ENCODE measurements at places on chromosomes 7 and 10. TPM values are rescaled to one million over a fixed set of nuclear protein-coding genes. Genes with fewer than 3 reads are reported as not detected.
A peak's percentile ranks its signal among the peaks of the same experiment; 100 is the strongest.

The SH2B2 gene
- 7.9 TPM for total RNA-seq

The KLF14 gene
- not detected for total RNA-seq

The LDB3 gene
- 19.1 TPM for total RNA-seq

The ADRA2A gene
- 3.6 TPM for total RNA-seq

The VIPR2 gene
- 10.0 TPM for total RNA-seq

The C10orf120 gene
- not detected for total RNA-seq

DNA sequence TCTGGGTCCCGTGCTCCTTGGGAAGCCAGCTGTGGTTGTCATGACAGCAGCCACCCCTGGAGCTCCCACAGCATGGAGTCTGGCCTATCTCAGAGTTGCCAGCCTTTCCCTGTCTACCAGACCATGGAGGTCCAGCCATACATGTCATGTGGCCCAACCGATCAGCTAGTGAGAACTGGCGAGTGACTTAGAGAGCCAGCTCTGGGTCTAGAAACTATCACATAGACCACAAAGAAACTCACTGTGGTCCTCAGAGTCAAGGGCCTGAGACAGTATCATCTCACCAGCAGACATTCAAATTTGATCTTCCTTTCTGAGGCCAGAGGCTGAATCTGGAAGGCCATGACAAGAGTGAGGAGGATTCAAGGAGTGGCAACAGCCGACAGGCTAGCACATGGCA lies 223.3 kb upstream of the GPR26 start:
- H3K4me3 ChIP-seq = no peak overlapping the region
- H3K36me3 ChIP-seq = no peaks in the 10 kb centered on the region
- no peaks in the 10 kb centered on the region for H3K27me3 ChIP-seq
- H3K4me1 ChIP-seq = no peaks in the 10 kb centered on the region

GRCh38 chr7:131139462-131139861 lies 188.2 kb upstream of the MKLN1 start:
- no peaks in the 10 kb centered on the region for H3K4me1 ChIP-seq
- H3K27me3 ChIP-seq = no peaks in the 10 kb centered on the region
- H3K4me3 ChIP-seq = no peak overlapping the region
- no peak overlapping the region for H3K27ac ChIP-seq
- DNase-seq = no peak

DNA sequence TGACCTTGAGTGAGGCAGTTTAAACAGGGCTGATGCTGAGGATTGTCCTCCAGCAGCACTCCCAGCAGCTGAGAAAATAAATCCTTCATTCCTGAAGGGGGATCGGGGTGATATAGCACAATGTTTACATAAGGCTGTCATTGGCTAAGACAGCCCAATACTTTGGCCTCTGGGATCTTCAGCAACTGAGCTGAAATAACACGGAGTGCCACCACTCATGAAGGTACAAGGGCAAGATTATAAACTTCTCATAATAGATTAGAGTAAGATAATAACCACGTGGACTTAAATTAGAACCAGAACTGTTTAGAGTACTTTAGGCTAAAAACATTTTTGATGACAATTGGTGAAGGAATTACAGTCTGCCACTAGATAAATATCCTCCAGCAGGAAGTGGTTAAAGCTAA lies 70.0 kb upstream of the PAPSS2 start:
- H3K27me3 ChIP-seq = no peaks in the 10 kb centered on the region
- DNase-seq = no peak
- H3K4me1 ChIP-seq = peaks cover 3% of the 10 kb centered on the region
- H3K27ac ChIP-seq = no peak overlapping the region
- H3K4me3 ChIP-seq = no peak overlapping the region
- H3K36me3 ChIP-seq = no peaks in the 10 kb centered on the region

- H3K36me3 ChIP-seq = no peaks in the 10 kb centered on the region
- no peak overlapping the region for H3K27ac ChIP-seq
- no peaks in the 10 kb centered on the region for H3K4me1 ChIP-seq
- no peaks in the 10 kb centered on the region for H3K27me3 ChIP-seq
- no peak overlapping the region for H3K4me3 ChIP-seq
Measured at GRCh38 chr7:152866791-152867501, 107.4 kb downstream of the ACTR3B start.

- H3K4me1 ChIP-seq = peaks cover 3% of the 10 kb centered on the region
- H3K27ac ChIP-seq = no peak overlapping the region
- no peaks in the 10 kb centered on the region for H3K27me3 ChIP-seq
- no peaks in the 10 kb centered on the region for H3K36me3 ChIP-seq
Measured at GRCh38 chr7:112357136-112357535, 93.1 kb upstream of the IFRD1 start.

GRCh38 chr7:14937581-14937980 lies 35.0 kb upstream of the DGKB start:
- no peak overlapping the region for H3K27ac ChIP-seq
- H3K36me3 ChIP-seq = no peaks in the 10 kb centered on the region
- no peak overlapping the region for H3K4me3 ChIP-seq
- no peak for DNase-seq
- peaks cover 7% of the 10 kb centered on the region for H3K4me1 ChIP-seq

- DNase-seq = no peak
- H3K27me3 ChIP-seq = peaks cover 31% of the 10 kb centered on the region
- no peak overlapping the region for H3K4me3 ChIP-seq
- no peak overlapping the region for H3K27ac ChIP-seq
- H3K4me1 ChIP-seq = no peaks in the 10 kb centered on the region
Measured at GRCh38 chr10:118439824-118440223, 97.7 kb upstream of the FAM204A start.

DNA sequence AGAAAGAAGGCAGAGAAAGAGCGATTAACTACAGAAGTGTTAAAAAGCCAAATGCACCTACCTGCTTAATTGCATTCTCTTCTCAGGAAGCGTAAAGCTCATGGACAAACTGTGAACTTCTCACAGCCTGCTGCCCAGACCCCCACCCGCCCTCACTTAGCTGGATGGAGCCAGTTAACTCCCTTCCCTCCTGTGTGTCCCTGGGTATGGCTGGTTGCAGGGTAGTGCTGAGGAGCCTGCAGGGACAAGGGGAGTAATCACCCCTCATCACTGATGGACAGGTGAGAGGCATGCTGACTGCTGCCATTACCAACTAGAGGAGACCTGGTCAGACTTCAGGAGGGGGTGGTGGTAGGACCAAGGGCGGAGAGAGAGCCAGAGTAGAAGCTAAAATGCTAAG lies 37.5 kb downstream of the ENO4 start:
- H3K4me1 ChIP-seq = peaks cover 11% of the 10 kb centered on the region
- H3K27me3 ChIP-seq = no peaks in the 10 kb centered on the region
- no peak overlapping the region for H3K27ac ChIP-seq
- DNase-seq = no peak
- H3K4me3 ChIP-seq = no peak overlapping the region

DNA sequence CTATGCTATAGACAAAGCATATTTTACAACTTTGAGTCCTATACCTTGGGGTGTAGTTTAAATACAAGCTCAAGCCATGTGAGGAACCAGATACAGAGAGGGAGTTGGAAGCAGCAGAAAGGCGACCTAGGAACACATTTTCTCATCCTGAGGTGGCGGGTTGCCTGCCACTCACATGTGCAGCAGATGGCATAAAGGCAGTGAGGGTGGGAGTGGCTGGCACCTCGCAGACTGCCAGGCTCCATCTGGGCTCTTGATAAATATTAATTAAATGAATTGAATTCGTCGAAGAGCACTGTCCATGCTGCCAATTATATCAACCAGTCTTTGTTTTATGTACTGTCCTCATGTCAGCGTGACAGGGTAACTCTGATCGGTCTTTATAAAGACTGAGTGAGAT lies 79.0 kb upstream of the SEMA3C start:
- no peak for DNase-seq
- H3K27ac ChIP-seq = no peak overlapping the region
- H3K4me1 ChIP-seq = no peaks in the 10 kb centered on the region
- H3K36me3 ChIP-seq = no peaks in the 10 kb centered on the region
- H3K27me3 ChIP-seq = no peaks in the 10 kb centered on the region

- DNase-seq = no peak
- no peak overlapping the region for H3K27ac ChIP-seq
- peaks cover 6% of the 10 kb centered on the region for H3K4me1 ChIP-seq
- no peaks in the 10 kb centered on the region for H3K27me3 ChIP-seq
- H3K36me3 ChIP-seq = no peaks in the 10 kb centered on the region
Measured at GRCh38 chr10:52043811-52044210, 270.3 kb upstream of the DKK1 start.

DNA sequence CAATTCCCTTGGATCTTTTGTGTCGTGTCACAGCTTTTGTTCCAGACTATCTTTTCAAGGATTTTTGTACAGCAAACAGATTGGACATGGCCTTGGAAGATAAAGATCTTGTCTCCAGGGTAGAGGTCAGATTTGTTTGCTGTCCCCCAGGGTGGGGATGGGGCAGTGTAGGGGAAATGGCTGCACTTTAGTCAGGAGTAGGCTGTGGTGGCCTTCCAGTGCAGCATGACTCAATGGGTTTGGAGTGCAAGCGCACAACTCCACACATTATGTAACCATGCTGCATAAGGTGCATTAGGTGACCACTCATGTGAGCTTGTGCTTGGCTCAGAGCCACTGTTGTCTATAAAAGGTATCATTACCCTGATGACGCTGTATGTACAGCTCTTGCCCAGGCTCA lies 23.9 kb upstream of the ADAMTS14 start:
- no peak for DNase-seq
- H3K4me3 ChIP-seq = no peak overlapping the region
- H3K4me1 ChIP-seq = peaks cover 3% of the 10 kb centered on the region
- no peaks in the 10 kb centered on the region for H3K27me3 ChIP-seq
- no peak overlapping the region for H3K27ac ChIP-seq
- H3K36me3 ChIP-seq = no peaks in the 10 kb centered on the region

DNA sequence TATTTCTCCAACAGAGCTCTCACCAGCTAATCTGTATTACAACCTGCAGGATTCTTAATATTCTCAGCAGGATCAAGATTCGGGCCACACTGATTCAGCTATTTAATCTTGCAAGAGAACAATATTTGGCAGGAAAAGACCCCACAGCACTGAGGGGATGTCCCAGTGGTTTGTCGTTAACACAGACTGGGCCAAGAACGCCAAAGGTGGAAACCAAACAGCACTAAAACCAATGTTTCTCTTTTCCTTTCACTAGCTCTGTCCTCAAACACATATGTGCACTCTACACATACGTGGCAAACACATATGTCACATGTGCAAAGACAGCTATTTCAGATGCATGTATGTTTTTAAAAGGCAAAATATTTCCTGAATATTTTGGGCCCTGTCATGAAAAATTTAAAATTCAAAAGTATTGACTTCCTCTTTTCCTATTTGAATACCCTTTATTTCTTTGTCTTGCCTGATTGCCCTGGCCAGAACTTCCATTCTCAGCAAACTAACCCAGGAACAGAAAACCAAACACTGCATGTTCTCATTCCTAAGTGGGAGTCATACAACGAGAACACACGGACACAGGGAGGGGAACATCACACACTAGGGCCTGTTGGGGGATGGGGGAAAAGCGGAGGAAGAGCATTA lies 51.7 kb upstream of the NEBL start:
- no peaks in the 10 kb centered on the region for H3K36me3 ChIP-seq
- H3K4me1 ChIP-seq = no peaks in the 10 kb centered on the region
- H3K27ac ChIP-seq = no peak overlapping the region
- peak; percentile 60 for DNase-seq

DNA sequence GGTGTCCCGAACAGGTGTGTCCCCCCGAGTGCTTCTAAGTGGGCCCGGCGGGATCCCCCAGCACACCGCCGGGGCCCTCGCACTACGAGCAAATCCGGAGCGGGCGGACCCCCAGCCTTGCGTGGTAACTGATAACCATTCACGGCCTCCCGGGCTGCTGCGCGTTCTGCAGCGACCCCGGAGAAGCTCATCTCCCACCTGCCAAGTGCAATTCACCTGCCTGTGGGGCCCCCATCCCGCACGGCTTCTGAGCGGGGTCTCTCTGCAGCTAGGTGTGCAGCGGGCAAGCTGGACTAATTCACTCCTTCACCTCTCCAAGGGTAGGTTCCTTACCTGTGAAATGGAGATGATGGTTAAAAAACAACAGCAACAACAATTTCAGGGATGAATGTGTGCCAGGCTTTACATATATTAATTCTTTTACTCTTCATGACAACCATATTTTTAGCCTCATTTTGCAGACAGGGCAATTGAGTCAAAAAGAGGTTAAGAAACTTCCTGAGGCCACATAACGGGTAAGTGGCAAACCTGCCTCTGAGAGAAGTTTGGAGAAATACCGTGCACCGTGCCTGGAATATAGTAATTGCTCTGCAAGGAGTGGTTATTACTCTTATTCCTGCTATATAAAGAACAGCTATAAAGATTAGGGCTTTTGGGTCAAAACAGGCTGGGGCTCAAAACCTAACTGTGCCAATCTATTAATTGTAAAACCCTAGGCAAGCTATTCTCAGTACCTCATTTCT lies 652 bp upstream of the PODXL start:
- peak overlapping the region; percentile 61 for H3K27ac ChIP-seq
- H3K4me3 ChIP-seq = peak overlapping the region; percentile 73
- no peaks in the 10 kb centered on the region for H3K36me3 ChIP-seq
- H3K4me1 ChIP-seq = peaks cover 37% of the 10 kb centered on the region

GRCh38 chr7:95269640-95270039 lies 54.7 kb downstream of the PON1 start:
- no peaks in the 10 kb centered on the region for H3K4me1 ChIP-seq
- H3K27me3 ChIP-seq = no peaks in the 10 kb centered on the region
- no peak overlapping the region for H3K4me3 ChIP-seq
- H3K27ac ChIP-seq = no peak overlapping the region
- no peak for DNase-seq

- no peaks in the 10 kb centered on the region for H3K27me3 ChIP-seq
- no peaks in the 10 kb centered on the region for H3K36me3 ChIP-seq
- H3K27ac ChIP-seq = no peak overlapping the region
Measured at GRCh38 chr7:156051884-156052283, 239.6 kb upstream of the SHH start.

DNA sequence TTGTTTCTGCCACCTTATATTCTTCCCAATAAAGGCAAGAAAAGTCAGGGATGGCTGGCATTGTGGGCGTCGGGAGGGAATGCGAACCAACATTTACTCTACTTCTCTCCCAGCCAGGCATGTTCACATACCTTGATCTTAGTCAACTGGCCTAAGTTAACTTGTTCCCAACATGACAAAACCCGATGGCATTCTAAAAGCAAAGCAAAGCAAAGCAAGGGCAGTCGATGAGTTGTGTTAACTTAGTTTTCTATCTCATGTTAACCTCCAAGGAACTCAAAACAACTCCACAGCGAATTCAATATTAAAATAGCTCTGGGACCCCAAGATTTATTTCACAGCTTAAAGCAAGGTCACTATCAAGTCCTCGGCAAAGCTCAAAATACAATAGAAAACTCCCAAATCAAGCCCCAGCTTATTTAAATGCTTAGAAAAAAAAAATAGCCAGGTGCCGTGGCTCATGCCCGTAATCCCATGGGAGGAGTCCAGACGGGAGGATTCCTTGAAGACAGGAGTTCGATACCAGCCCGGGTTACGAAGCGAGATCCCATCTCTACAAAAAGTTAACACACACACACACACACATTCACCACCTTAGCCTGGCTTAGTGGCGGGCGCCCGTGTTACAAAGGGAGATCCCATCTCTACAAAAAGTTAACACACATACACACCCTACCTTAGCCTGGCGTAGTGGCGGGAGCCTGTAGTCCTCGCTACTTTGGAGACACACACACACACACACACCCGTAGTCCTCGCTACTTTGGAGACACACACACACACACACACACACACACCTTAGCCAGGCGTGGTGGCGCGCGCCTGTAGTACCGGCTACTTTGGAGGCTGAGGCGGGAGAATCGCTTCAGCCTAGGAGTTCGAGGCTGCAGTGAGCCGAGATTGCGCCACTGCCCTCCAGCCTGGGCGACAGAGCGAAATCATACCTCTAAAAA lies 901 bp upstream of the CCNY start:
- H3K4me3 ChIP-seq = peak overlapping the region; percentile 95
- H3K36me3 ChIP-seq = no peaks in the 10 kb centered on the region
- H3K27ac ChIP-seq = peak overlapping the region; percentile 91
- no peak for DNase-seq
- H3K27me3 ChIP-seq = no peaks in the 10 kb centered on the region
- H3K4me1 ChIP-seq = peaks cover 53% of the 10 kb centered on the region

Measured in esophagus muscularis mucosa (tissue), 4 donors.